Stimulated activated naive CD8-positive, alpha-beta T cell treated with anti-CD3 and anti-CD28 coated beads, Interleukin-15, amount 100 ng/mL, for 72 hours (primary cell): ENCODE measurements at places on chromosomes 2 and 18.

DNA sequence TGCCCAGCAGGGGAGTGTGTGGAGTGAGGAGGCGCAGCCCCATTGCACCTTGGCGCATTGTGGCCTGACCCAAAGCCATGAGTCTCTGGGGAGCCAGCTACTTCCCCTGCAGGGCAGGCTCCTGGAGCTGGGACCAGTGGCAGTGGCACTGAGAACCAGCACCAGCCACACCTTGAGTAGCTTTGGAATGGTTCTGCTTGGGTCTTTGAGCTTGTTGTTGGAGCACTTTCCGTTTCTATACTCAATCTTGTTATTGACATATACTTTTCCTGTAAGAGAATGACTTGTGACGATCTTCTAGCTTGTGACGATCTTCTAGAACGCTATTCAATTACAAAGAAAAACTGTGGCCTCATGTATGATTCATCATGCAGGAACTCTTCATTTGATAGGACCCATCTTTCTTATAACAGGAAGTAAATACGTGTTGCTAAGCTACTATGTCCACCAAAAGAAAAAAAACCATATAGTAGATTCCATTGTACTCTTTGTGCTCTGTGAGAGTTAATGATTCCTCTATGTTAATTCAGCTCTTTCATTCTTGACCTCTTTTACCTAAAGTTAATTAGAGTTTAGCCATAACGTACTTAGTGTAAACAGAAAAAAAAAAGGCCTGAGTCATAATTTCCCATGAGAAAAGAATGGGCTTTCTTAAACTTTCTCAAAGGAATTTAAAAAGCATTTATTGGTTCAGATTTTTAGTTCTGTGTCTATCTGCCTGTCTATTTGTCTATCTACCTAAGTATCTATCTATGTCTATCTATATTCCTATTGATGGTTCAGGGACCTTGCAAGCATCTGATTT lies 113.1 kb downstream of the GATA6 start:
- no peak for DNase-seq

GRCh38 chr18:58788971-58789875 lies 75.5 kb upstream of the ZNF532 start:
- no peak for DNase-seq

- DNase-seq, result no peak
Observed at GRCh38 chr2:85323351-85323987, 4.3 kb downstream of the TGOLN2 start.

DNA sequence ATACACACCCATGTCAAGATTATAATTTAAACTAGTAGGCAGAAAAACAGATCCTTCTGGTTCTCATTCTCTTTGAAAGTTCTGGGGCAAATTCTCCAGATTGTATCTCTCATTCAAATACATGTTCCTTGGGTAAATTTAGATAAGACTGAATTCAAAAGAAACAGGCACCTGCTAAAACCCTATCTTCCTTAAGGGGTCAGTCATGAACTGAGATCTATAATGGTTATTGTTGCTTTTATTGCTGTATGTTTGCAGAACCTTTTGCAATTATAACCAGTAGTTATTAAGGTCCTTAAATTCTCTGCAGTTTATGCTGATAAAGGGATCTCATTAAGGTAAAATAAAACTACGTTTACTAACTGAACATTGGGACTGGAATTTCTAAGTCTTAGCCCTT lies 83.5 kb downstream of the MYO5B start:
- DNase-seq, result no peak

GRCh38 chr2:216989340-216990129 lies 129.7 kb upstream of the TNP1 start:
- DNase-seq, result no peak

DNA sequence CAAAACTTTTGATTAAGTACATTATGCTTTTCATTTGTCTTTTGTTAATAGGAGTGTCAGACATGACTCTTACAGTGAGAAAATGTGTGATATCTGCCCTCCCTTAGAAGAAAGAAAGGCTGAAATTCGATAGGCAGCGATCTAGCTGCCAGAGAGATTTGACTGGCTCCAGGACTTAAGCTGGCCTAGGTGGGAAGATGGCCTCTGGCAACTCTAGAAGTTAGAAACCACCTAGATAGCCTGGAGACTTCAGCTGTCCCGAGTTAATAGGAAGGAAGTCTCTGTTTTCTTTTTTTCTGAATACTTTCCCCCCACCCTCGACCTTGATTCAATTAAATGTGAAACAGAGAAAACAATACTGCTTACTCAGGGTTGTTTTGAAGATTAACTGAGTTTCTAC lies 1194.7 kb upstream of the CRIM1 start:
- DNase-seq, result no peak

DNA sequence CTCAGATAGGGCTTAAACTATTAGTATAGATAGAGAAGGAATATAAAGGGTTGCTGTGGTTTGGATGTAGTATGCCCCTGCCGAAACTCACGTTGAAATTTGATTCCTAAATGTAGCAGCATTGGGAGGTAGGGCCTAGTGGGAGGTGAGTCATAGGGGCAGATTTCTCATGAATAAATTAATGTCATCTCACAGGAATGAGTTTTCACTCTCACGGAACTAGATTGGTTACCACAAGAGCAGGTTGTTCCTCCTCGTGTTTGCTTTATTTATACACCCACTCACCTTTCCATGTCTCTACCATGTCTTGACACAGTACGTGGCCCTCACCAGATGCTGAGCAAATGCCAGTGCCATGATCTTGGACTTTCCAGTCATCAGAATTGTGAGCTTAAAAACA lies 218.2 kb downstream of the RBM43 start:
- no peak for DNase-seq

DNA sequence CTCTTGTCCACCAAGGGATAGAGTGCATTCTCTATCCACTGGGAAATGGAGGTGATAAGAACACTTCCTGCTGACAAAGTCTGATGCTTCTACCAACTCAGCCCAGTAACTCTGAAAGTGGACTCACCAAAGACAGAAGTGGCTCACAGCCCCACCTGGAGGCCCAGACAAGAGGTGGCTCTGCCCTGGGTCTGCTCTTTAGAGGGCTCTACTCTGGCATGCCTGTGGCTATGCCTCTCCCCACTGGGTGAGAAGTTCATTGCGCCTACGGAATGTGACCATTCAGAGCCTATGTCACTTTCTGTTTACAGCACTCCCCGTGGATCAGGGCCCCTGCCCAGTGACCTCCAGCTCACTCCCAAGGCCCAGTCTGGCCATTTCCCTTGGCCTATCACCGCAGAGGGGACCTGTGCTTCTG lies 13.5 kb upstream of the XDH start:
- DNase-seq, result no peak

GRCh38 chr2:207225773-207226172 lies 60.0 kb upstream of the KLF7 start:
- peak; percentile 23 for DNase-seq

DNA sequence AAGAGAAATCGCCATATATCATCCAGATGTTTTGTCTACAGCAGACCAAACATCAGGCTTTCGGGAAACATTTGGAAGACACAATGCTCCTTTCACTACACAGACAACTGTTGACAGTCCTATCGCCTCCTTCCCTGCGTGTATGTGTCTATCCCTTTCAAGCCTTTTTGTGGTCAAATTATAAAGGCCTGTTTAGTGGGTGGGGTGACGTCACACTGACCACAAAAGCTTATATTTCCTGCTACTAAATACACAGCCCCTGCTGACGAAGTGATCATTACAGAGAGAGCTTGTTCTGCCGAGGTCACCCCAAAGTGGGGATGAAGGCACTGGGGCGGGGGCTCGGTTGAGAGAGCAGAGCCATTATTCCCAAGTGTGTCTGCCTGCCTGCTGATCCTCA lies 302.7 kb upstream of the TNP1 start:
- DNase-seq, result peak; percentile 55

- no peak for DNase-seq
Observed at GRCh38 chr18:33115476-33115875, 325.0 kb downstream of the CCDC178 start.

- no peak for DNase-seq
Observed at GRCh38 chr2:61575447-61575859, 37.3 kb upstream of the XPO1 start.

GRCh38 chr18:33875029-33875565 lies 297.1 kb downstream of the ASXL3 start:
- no peak for DNase-seq

DNA sequence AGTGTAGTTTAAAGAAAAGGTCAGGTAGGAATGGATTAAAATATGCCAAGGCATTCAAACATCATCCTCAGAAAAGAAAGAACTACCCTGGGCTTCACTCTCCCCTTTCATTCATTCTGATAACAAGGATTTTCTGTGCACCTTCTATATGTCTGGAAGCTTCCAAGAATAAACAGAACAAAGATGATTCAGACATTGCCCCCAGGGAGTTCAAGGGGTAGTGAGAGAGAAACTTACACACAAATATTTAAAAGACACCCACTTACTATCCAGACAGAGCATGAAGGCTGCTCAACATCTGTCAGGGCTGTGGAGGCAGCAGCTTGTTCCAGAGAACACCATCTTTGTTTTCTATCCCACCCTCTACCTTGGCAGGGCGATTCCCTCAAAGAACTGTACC lies 140.5 kb downstream of the ALK start:
- DNase-seq, result no peak

DNA sequence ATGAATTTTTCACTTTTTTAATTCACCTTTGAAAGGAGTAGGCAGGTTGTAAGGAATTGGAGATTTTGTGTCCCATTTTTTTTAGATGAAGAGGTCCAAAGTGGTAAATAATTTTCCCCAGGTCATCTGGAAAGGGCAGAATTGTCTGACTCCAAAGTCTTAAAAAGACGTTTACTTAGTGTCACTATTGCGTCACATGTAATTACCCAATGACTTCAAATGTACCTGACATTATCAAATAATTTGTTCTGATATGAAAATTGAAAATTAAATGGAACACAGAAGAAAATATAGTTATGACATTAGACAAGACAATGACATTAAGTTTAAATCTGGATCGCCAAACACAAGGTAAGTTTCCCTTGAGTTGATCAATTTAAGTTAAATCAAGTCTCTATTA lies 24.2 kb upstream of the NBEAL1 start:
- DNase-seq, result no peak

DNA sequence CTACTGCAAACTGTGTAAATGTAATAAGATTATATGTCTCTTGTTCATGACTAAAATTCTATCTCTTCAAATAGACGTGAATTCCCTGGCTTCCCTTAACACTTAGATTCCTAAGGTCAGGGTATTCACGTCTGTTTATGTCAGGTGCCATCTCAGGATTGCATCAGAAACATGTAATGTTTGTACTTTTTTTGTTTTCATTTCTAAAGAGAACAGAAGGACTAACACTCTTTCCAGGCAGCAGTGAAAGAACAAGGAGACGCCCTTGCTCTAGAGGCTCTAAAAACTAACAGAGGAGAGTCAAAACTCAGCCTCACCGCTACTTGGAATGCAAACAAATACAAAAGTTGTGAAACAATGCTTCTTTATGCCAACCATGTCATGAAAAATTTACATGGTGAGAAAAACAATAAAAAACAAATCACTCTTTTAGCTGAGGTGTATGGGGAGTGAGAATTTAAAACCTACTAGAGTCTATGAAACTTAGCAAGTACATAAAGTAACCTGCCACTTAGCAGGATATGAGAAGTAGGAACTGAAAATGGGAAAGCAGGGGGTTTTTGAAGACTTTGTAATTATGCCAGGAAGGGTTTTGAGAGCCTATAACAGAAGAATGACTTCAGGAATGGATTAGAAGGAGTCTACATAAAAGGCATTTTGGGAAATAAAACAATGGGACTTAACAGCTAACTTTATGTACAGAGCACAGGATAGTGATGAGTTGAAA lies 522.7 kb downstream of the THSD7B start:
- no peak for DNase-seq

GRCh38 chr18:79506191-79507075 lies 110.7 kb downstream of the NFATC1 start:
- no peak for DNase-seq

DNA sequence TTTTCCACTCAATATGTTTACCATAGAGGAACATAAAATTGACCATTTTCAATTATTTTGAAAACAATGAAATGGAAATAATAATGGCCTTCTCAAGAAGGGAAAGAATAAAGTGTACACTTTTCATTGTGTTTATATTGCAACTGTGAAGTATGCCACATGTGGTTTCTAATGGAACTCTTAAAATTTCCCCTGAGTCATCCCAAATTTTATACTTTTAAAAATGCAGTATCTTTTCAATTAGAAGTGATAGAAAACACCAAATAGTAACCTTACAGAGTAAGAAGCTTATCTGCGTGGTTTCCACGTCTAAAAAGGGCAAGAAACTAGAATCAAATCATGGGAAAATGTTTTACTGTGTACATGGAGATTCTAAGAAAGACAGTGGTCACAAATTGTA lies 70.0 kb downstream of the SCG2 start:
- no peak for DNase-seq

DNA sequence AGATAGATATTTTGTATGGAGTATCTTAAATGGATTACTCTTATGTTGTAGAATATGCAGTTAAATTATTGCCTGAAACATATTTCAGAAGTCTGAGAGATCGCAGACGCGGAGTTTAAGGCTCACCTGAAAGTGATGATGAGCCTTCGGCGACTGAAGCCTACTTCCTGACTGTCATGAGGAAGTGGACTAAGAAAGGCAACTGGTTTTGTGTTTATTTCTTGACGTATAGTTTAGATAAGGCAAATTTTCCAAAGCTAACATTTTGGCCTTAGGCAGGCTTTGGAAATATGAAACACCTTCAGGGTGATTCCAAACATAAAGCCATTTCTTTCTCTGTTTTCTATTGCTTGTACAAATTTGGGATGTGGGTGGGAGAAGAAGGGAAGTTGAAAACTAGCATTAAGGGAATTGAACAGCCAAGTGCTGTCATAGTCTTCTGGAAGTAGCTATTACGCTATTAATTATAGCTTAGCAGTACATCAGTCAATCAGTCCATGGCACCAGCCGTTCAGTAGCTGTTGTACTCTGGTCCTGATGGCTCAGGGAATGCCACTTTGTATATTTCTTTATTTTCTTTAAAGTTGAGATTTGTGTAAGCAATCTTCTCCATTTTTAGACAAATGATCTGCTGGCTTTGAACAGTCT lies 1.5 kb downstream of the GRHL1 start:
- no peak for DNase-seq

DNA sequence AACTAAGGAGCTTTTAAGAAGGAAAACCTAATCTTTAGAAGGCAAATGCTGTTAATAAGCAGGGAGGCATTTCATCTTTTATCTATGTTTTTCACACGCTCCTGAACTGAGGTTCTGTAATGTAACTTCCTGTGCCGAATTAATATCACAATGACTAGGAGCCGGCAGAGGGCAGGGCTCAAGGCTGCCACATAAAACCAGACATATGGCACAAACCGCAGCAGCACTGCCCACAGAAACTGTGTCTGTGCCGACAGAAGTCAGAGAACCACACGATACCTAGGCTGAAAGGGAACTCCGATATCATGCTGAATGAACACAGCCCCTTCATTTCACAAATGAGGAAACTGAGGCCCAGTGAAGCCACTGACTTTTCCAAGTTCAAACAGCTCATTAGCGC lies 112.1 kb downstream of the EIPR1 start:
- DNase-seq, result no peak
